Epithelial cell of umbilical artery (primary cell): ENCODE measurements at places on chromosomes 13 and 19. TPM values are rescaled to one million over a fixed set of nuclear protein-coding genes. Genes with fewer than 3 reads are reported as not detected.

Gene SIGLEC8
- total RNA-seq = not detected in 2 replicates

Gene MYO16
- not detected in 2 replicates for total RNA-seq

Gene PLA2G4C
- total RNA-seq = 15.9 and 33.7 TPM in 2 replicates

Gene PDX1
- not detected in 2 replicates for total RNA-seq

Gene IGFL1
- total RNA-seq = not detected in 2 replicates

Gene ELANE
- total RNA-seq = not detected in 2 replicates
